ENCODE measurements at places on chromosomes 13 and 19.

- DNase-seq: peak; percentile 76
Observed at GRCh38 chr19:18282021-18282787, 782 bp upstream of the JUND start.

- DNase-seq: no peak
Observed at GRCh38 chr19:3817761-3818160, 31.6 kb upstream of the MATK start.

- no peak for DNase-seq
Observed at GRCh38 chr19:33627962-33628839, 6.4 kb downstream of the CHST8 start.

GRCh38 chr19:40799558-40800338, 757 bp downstream of the EGLN2 start:
- DNase-seq: no peak

DNA sequence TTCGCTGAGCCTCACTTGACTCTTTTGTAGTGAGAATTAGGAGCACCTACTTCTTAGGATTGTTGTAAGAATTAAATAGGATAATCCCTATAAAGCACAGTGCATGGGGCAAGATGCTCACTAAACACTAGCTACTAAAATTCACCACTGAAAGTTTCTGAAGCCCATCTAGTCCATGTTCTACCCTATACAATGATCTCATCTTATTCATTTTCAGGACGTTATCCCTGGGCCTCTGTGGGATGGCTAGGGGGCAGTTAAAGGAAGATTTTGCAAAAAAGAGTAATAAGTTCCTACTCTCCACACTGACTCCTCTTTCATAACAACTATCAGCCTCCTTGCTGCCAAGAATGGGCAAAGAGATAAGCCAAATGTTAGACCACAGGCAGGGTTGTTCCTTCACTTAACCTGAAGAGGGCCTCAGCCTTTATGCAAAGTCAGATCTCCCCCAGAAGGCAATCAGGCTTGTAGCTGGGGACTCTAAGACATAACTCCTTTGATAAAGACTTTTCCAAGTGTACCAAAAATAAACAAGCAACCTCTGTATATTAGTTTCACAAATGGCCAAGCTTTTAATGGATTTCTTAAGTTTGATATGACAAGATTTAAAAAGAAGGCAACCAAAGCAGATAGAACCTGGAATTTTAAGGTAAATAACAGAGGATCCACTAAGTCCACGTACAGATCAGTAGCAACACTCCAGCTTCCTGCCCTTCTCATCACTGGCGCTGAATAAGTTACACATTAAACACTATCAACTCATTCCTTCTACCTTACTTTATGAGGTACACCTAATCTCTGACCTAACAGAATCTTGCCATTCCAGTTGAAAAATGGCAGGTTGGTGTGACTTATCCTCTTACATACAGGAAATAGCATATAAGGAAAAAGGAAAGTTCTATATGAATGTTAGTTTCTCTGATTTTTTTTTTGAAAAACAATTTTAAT, 44.4 kb downstream of the ELF1 start:
- DNase-seq: peak; percentile 60

DNA sequence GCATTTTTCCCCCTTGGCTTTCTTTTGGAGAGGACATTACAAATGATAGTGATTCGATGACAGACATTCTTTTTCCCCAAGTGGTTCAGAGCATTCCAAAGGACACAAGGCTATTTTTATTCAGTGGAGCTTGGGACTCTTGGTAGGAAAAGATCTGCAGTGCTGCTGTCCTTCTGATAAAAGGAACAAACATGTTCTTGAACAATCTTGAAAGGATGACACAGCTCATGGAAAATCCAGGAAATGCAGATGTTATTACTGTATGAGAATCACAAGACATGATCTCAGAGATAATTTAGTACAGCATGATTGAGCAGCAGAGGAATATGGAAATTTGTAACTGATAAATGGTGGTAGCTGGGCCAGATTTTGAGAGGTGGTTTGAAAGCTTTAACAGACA, 96.2 kb upstream of the RFC3 start:
- DNase-seq: peak; percentile 62

DNA sequence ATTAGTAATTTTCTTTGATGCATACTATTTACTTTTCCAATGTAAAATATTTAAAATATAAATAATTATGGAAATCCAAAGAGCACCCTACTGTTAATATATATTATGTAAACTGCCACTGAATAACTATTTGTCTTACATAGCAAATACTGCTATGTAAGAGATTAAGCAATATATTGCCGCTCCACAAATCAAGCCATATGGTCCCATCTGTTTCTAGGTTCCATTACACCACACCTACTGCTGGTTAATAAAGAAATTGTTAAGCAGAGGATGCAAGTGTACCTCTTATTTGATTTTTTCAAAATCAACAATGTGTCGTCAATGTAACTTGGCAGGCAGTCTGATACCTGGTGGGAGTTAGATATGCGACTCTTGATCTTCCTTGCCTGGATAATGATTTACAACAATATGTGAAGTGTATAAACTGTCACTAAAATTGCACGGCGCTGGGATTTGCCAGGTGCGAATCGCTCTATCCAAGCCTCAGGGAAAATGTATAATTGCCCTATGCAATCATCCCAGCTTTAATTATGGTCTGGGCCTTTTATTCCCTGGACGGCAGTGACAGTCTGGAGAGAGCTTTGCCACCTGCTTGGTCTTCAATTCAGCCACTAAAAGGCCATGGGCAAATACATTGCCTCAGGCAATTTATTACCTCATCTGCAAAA, 16.0 kb downstream of the SMAD9 start:
- no peak for DNase-seq

GRCh38 chr13:89982407-89983095, 1364.9 kb upstream of the MIR17HG start:
- DNase-seq: peak; percentile 39

DNA sequence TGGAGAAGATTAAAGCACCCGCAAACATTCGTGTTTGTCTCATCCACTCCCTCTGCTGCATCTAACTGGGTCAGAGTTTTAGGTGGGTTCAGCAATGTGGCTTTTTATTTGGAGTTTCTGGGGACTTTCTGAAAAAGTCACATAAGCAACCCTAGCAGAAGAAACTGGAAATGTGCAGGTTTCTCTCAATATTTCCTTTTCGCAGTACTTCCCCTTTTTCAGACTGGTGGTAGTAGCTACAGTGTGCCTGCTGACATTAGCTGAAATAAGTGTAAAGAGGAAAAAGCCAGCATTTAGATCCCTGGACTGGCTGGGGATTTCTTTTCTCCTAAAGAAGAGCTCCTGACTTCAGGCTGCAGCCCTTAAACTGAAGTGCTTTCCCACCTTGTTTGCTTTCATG, 15.9 kb upstream of the OLFM4 start:
- no peak for DNase-seq

DNA sequence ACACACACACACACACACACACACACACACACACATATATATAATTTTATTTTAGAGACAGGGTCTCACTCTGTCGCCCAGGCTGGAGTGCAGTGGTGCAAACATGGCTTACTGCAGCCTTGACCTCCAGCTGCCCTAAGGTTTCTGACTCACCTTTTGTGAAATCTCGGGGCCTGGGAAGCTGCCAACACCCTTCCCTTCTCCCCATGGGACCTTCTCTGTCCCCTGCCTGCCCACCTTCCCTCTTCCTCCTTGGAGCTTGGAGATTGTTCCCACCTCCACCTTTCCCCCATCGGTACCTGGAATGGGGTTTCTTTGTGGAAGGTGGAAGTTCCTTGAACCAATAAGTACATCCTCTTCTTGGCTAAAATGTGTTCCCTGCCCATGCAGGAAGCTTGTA, 6.3 kb downstream of the ARRDC5 start:
- peak; percentile 64 for DNase-seq

DNA sequence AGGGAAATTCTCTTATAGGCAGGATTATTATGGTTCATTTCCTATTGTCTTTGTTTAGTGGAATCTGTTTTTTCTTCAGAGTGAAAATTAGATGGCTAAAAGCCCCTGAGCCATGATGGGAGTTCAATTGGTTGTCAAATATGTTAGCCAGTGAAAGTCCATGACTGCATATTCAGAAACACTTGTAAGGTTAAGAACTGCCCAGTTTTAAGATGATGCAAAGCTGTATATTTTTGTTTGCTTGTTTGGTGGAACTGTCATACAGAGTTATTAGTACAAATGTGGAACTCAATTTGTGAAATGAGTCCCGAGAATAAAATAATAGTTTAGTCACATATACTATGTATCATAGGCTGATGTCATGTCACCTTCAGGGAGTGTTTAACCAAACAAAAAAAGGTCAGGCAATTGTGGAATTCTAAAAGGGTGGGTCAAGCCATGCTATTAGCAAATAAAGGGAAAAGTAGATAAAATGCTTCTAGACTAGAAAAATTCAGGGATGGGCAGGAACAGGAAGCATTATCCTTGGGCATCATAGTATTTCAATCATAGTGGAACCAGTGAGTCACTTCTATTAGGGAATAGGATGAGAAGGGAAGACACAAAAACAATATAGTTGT, 248.3 kb upstream of the SLITRK1 start:
- DNase-seq: no peak

DNA sequence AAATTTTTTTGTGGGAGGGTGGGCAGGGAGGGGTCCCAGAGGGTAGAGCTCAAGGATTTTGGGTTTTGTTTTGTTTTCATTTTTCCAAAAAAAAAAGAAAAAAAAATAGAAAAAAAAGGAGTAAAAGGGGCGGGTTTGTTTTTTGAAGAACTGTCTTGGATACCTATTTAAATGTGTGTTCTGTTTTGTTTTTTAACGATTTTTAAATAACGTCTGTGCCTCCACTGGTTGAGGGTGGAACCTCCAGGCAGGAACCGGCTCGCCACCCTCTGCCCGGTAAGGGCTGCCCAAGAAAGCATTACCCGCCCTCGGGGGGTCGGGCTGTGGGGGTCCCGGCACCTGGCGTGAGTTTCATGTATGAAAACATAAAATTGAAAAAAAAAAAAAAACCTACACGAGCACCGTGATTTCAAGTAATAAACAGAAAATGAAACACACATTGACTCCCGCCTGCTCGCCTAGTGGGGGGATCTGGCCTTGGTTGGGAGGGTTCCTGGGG, 10.4 kb downstream of the MIDN start:
- DNase-seq: no peak
